Umbilical cord (tissue), 2 donors: ENCODE measurements at places on chromosomes 6 and 20.

- DNase-seq: no peak
Measured at GRCh38 chr6:42340511-42340910, 111.2 kb downstream of the TRERF1 start.

DNA sequence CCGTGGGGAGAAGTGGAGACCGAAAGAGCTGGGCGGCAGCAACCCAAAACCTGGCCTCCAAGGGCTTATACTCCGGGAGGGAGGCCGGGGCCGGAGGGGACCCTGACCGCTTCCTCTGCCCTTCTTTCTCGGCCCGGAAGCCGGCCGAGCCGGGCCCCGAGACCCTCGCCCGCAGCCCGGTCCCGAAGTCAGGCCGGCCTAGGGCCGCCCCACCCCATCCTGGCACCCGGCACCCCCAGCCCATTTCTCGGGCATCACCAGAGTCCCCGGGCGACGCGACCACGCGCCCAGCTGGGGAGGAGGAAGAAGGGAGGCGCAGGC, 572 bp upstream of the ZDHHC14 start:
- no peak for DNase-seq

DNA sequence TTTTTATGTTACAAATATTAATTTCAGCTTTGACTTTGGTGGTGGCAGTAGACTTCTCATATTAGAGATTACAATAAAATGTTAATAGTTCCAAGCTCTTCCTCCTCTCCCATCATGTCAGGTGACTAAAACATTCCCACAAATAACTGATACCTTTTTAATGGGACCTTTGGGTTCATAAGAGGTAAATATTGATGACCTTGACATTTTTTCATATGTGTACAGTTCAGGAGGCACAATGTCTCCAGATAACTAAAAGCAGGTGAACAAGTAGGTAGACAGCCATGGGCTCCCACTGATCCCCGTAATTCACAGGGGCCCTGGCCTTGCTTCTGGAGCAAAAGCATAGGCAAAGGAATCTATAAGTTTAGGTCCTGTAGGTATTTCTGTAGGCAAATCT, 317.7 kb downstream of the SOX4 start:
- no peak for DNase-seq

- DNase-seq: no peak
Measured at GRCh38 chr6:35465646-35466045, 2.6 kb upstream of the RPL10A start.

DNA sequence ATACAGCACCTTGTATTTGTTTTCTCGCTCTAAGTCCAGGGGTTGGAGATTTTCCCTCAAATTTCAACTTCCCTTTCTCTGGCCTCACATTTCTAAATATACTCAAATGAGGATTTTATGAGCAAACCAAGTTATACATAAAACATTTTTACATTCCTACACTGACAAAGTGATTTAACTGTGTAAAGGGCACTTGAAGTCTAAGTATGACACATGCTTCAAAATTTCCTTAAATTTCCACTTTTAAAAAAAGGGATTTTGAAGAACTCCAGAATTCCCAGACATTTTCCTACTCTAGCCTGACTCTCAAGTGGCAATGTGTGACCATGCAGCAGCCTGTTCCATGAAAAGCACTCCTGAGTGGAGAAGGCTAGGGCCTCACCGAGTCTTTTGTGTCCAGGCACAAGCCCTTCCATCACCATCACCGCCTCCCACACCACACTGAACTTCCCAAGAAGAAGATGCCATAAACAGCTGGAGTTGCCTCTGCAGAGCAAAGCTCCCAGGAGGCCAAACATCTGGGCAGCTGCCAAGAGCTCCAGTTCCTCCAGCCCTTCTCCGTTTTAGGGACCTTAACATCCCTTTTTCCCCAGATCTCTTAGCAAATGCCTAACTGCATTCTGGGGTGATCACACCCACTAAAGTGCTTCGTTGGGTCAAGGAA, 68.9 kb downstream of the NCR2 start:
- peak; percentile 66 for DNase-seq
